DMS79 treated with DMSO at 0.1 percent for 48 hours (cell line): ENCODE measurements at places on chromosomes 4 and X.

DNA sequence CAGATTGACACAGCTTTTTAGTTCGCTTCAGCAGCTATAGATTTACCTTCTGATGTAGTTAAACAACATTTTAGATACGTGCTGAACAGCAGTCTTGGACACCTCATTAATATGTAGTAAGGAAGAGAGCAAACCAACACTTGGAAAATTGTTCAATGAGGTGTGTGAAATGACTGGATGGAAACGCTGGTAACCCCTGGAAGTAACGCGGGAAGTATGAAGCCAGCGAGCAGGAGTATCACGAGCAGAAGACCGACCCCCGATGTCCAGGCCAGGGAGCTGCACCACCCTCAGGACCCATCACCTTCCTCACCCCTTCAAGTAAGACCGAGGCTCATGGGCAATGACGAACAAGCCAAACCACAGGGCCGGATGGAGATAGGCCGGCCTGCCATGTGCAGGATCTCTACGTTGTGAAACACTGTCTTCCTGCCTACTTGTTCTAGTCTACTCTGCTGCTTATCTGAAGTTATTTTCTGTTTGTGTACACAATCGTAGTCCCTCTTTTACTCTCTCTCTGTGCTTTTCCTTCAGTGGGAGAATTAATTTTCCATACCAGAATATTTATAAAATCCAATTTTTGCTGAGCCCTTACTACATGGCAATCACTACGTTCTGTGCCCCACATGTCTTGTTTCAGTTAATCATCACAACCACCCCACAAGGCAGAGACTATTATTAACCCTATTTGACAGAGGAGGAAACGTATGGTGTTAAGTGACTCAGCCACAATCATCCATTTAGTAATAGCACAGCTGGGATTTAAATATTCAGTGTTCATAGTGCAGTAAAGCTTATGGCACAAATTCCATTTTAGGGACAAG is 221.7 kb downstream of the APBB2 start:
- DNase-seq: no peak

DNA sequence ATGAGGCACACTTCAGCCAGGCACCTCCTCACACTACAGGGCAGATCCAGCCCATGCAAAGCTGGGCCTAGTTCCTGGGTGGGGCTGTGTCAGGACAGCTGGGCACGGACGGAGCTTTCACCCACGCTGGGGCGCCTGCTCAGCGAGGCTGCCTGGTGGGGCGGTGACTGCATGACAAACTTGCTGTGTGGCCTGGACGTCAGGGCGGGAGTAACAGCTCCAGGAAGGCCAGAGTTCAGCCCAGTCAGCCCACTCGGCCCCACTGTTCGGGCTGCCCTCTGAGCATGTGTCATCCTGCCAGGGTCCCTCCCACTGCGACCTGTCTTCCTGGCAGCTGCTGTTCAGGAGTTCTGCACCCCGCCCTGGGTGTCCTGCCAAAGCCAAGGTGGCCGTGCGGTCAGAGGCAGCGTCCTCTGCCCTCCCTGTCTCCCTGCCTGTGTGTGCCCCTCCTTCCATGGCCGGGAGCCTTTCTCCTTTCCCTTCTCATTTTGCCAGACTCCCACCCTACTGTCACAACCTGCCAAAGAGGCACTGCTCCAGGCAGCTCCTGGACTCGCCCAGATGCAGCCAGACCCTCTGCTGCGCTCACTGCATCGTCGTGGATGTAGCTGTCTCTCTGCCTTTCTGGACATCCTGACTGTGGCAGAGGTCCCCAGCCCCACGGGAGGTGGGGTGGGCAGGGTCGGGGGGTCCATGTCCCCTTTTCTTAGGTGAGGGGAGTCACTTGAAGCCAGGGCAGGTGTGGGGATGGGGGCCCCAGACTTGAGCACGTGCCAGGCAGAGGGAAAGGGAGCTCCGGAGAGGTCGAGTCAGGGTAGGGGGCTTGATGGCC is 33.0 kb upstream of the KIAA0232 start:
- no peak for DNase-seq

DNA sequence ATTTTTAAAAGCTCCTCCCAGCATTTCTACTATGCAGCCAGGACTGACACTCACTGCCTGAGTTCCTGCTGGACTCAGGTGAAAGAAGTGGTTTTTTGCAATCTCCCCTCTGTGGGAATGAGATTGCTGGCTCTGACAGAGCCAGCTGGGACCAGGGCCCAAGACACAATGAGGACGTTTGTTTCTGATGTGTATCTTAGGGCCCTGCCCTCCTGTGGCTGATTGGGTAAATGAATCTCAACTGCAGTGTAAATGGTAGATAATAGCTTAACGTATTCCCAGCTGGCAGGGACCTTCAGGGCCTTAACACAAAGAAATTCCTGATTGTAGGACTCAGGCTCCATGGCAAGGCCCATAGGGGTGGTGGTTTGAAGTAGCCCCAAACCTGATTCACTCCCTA is 85.8 kb upstream of the PRPS1 start:
- no peak for DNase-seq

GRCh38 chr4:71415491-71415890 is 76.7 kb downstream of the SLC4A4 start:
- DNase-seq: no peak

- DNase-seq: no peak
These were observed 394.6 kb downstream of the SPOCK3 start for GRCh38 chr4:166839615-166840251.

GRCh38 chr4:151721466-151721865 is 39.3 kb downstream of the GATB start:
- peak; percentile 62 for DNase-seq

DNA sequence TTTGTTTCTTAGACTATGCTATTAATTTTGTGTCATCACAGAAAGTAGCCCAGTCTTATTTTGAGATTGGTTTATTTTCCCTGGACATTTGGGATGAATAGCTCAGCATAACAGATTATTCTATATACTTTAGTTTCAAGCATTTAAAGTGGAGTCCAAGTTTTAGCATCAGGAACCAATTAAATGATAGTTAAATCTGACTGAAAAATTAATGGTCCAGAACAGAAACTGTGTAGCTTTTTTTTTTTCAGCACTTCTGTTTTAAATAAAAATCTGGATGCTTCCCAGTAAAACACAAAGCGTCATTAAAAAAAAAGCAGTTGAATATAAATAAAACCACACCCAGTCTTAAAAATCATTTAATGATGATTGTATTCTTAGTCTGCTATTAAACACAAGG is 59.4 kb upstream of the PITX2 start:
- no peak for DNase-seq

GRCh38 chr4:43547561-43547960 is 655.0 kb downstream of the GRXCR1 start:
- no peak for DNase-seq

GRCh38 chr4:80876810-80877209 is 153.7 kb upstream of the BMP3 start:
- no peak for DNase-seq

GRCh38 chrX:111386615-111387233 is 25.3 kb downstream of the DCX start:
- no peak for DNase-seq

DNA sequence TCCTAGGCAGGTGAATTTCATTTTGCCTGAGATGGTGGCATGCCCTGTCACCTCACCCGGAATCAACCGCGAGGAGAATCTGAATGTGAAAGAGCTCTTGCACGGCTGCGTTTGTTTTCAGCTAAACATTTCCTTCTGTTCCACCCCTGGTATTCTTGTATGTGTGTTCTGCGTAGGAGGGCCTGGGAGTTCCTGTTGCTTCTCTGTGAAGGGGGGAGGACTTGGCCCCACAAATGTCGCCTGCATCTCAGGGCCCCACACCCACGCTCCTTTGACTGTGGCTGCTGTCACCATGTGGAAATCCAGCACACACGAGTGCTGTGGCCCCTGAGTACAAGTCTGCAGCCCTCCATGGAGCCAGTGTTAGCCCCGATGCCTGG is 45.8 kb upstream of the CLCN4 start:
- no peak for DNase-seq

- DNase-seq: no peak
These were observed 529 bp downstream of the DHRSX start for GRCh38 chrX:2500091-2500802.

DNA sequence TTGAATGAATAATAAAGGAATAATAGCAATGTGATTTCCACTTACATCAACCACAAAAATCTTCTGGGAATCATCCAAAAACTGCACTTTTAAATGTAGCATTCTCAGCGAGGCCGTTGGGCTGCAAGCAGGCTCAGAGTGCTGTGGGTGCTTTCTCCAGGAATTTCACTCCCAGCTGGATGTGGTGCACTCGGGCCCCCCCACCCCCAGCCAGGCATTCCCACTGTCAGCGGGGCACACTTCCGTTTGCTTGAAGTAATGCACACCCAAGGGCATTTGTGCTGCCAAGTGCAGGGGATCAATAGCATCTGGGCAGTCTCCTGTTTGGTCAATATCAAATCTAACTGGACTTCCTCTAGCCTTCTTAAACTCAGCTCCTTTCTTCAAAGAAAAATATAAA is at the start of gene FRMD7:
Gene FRMD7, minus strand, starts transcription at position 278 of the 400 bp plus-strand sequence. Its CDS starts 176 bp downstream, at position 102.
- no peak for DNase-seq

- no peak for DNase-seq
These were observed 104.4 kb downstream of the PJA1 start for GRCh38 chrX:69060631-69061408.

- peak; percentile 22 for DNase-seq
These were observed 29.3 kb upstream of the BOD1L1 start for GRCh38 chr4:13656569-13657405.

DNA sequence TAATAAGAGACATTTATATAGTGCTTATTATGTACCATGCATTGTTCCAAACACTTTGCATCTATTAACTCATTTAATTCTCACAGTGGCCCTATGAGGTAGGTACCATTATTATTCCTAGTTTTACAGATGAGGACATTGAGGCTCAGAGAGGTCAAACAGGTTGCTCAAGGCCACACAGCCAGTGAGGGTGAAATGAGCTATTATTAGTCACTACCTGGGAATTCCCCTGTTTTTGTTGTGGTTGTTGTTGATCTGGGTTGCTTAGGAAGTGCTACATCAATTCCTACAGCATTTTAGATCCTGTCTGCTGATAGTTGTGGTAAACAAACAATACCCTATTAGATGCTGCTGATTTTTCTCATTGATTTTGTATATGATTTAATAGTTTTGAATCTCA is 41.2 kb downstream of the APLN start:
- no peak for DNase-seq

DNA sequence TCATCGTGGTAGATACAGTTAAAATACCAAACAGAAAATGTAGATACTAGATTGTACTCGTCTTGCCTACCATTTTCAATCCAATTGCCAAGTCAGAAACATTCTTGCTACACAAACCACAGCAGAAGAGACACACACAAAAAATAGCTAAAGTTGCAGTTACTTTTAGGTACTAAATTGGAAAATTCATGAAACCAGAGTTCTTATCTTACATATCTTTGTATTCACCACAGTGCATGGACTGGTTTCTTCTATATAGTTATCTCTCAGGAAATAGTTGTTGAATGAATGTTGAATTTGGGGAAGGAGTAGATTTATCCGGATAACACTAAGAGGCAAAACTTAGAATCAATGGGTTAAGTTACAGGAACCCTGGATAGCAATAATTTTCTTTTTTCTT is 14.2 kb downstream of the COL4A5 start:
- DNase-seq: no peak

DNA sequence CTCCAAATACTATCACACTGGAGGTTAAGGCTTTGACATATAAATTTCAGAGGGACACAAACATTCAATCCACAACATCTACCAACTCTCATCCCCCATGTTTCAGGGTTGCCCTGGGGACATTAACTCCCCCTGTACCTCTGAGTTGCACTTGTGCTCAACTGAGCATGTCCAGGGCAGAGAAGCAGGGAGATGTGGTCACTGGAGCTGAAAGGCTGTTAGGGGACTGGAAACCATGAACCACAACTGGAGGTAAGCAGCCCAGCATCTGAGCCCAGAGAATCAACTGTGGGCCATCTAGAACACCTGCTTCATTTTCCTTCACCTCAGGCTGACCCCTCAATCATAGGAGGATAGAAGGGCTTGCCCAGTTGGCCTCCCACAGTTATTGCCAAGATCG is 641.1 kb downstream of the MID1IP1 start:
- DNase-seq: no peak

GRCh38 chrX:145190801-145191389 is 56.4 kb upstream of the SPANXN1 start:
- no peak for DNase-seq

GRCh38 chr4:54187148-54187547 is 41.9 kb upstream of the PDGFRA start:
- DNase-seq: no peak

DNA sequence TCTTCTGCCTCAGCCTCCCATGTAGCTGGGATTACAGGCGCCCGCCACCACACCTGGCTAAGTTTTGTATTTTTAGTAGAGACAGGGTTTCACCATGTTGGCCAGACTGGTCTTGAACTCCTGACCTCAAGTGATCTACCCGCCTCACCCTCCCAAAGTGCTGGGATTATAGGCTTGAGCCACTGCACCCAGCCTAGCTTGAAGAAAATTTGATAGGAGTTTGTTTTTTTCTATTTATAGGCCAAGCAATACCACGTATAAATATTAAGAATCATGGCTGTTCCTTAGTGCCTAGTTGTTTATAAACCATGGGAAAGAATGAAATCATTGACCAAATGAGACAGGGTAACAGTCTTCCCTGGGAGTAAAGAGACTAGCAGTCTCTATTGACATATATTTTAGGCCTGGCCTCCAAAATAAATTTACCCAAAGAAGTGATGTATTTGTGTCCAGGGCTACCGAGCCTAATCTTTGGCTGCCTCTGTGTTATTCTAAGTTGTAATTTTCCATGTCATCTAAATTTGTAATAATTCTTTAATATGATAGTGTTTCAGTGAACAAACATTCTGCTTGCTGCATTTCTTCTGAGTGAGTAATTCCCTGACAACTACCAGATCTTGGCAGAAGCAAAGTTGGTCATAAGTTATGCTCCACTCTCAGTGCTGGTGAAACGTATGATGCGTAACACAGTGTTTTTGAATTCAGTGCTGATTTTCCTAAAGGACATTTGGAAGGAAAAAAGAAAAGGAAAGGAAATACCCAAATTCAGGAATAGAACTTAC is 10.3 kb downstream of the PKD2 start:
- DNase-seq: no peak

DNA sequence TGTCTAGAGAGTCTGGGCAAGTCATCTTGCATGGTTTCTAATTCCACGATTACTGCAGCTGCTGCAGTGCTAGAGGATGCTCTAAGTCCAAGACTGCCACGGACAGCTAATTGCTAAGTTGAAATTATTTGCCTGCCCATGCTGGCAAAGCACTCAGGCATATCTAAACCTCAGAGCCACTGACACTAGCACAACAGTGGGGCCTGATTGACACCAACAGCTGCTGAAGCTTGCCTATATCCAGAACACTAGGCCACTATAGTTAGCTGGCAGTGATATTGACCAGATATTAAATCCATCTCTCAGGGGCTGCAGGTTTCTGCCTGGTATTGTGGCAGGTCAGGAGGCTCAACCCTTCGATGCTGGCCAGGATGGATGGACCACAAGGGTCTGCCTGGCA is 103.9 kb downstream of the DCAF12L1 start:
- DNase-seq: no peak

- no peak for DNase-seq
These were observed 58.3 kb downstream of the PDHA2 start for GRCh38 chr4:95898226-95898625.
